ENCODE measurements at places on chromosomes 1 and 21. TPM values are rescaled to one million over a fixed set of nuclear protein-coding genes. Genes with fewer than 3 reads are reported as not detected.

Gene OR2T5
- not detected for polyA plus RNA-seq

Gene CELA3B
- polyA plus RNA-seq = 0.21 TPM

Gene KLHDC7A
- 4.0 TPM for polyA plus RNA-seq

Gene MAGI3
- polyA plus RNA-seq = 27.0 TPM

Gene CHRM3
- polyA plus RNA-seq = 9.5 TPM

Gene KIF26B
- polyA plus RNA-seq = 3.9 TPM

Gene PPFIA4
- 4.1 TPM for polyA plus RNA-seq

Gene ZBTB8OS
- 39.5 TPM for polyA plus RNA-seq

Gene OR4F29
- polyA plus RNA-seq = 0.07 TPM

Gene SLC44A5
- polyA plus RNA-seq = 3.7 TPM

Gene SPRR2E
- polyA plus RNA-seq = not detected

Gene NBPF11
- 19.3 TPM for polyA plus RNA-seq

GRCh38 chr1:1120096-1120495, 4.2 kb upstream of the C1orf159 start:
- no peak for DNase-seq

GRCh38 chr1:82994616-82995263, 1004.2 kb downstream of the TTLL7 start:
- DNase-seq = no peak

DNA sequence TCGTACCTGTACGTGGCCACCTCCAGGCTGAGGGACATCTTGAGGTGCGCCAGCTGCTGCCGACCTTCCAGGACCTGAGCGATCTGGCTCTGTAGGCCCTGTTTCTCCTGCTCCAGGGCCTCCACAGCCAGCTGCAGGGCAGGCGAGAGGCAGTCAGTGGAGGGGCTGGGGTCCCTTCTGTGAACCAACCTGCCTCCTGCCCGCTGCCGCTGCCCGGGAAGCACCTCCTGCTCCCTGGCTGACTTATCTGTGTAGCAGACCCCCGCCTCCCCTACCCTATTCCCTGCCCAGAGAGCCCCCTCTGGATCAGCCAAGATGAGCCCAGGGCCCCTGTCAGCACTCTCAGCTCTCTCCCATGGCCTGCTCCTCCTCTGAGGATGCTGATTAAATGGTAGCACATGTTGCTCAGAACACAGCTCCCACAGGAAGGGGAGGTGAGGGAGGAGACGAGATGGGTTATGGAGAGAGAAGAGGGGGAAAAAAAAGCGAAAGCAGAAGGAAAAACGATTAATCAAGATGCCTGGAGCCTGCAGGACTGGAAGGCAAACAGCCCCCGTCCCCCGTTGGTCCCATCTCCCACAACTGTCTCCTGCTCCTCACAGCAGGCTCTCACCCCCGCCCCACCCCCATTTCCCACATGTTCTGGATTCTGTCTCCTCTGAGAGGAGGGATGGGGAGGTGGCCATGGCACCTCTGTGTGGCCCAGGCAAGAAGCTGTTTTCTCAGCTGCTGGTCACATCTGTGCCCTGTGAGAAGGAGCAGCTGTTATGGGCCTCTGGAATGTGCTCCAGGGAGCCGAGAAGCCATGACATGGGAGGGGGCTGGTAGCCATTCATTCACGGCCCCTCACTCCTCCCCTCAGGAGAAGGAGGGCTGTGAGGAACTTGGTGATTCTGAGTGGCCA, 1.7 kb downstream of the NES start:
- no peak for DNase-seq

DNA sequence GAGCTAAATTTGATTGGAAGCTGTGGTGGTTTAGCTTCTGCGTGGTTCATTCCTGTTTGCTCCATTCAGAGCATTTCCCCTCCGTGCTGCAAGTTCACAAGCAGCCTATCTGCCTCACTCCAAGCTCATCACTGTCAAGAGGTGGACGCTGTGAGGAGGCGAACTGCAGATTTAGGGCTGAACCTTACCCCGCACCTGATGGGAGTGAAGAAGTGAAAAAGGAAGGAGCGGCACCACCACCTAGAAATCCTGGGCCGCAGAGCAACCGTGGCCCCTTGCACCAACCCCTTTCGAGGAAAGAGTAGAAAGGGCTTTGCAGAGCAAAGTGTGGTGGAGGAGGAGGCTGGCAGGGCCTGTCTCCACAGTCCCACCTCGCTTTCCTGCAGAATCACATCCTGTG, 117.4 kb downstream of the IER5 start:
- no peak for DNase-seq

- peak; percentile 75 for DNase-seq
Measured at GRCh38 chr1:93042187-93043056, 36.7 kb upstream of the MTF2 start.

- DNase-seq = no peak
Measured at GRCh38 chr21:36699546-36700294, 805 bp downstream of the SIM2 start.

- no peak for DNase-seq
Measured at GRCh38 chr21:16932314-16932713, 580.5 kb upstream of the CXADR start.

GRCh38 chr1:204878621-204879234, 8.1 kb downstream of the NFASC start:
- no peak for DNase-seq

GRCh38 chr1:8742022-8742924, 75.2 kb downstream of the RERE start:
- no peak for DNase-seq

DNA sequence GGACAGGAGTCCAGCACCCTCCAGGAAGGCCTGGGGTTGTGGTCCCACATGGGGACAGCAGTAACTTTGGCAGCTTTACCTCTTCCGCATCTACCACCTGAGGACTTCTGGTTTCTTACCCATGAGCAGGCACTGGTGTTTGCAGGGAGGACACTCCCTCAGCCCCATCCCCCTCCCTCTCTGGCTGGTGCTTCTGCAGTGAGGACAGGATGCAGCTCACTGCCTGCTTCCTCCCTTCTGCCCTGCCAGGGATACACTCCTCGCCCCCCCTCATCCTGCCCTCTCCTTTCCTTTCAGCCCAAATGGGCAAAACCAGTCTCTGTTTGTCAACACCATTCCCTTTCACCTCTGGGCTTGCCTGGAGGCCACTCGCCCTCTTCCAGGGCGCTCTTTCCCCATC, 62.4 kb downstream of the KIRREL1 start:
- no peak for DNase-seq

- no peak for DNase-seq
Measured at GRCh38 chr21:36825658-36826057, 126.7 kb downstream of the SIM2 start.

GRCh38 chr1:233064988-233065387, 114.6 kb downstream of the NTPCR start:
- no peak for DNase-seq

- DNase-seq = no peak
Measured at GRCh38 chr1:36866169-36866814, 168.0 kb downstream of the GRIK3 start.

GRCh38 chr1:228807904-228808605, 72.8 kb downstream of the RHOU start:
- peak; percentile 48 for DNase-seq

GRCh38 chr1:53482441-53483153, 23.4 kb downstream of the DMRTB1 start:
- DNase-seq = no peak

GRCh38 chr1:41239988-41240610, 2.0 kb downstream of the SCMH1 start:
- peak; percentile 45 for DNase-seq

DNA sequence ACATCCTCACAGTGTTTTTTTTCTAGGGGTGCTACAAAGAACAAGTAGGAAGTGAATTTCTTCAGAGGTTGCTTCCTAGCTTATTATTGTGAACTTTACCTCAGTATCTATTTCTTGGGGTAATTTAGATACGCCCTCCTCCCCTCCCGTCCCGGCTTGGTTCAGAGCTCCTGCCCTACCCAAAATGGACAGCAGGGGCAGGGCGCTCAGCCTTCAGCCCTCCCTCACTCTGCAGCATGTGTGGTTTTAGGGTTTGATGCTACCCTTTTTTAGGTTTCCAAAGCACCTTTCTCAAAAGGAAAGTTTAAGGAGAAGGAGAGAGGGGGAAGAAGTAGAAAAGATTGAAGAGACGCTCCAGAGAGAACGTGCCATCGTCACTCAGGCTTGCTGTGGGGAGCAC, 16.9 kb upstream of the POGK start:
- DNase-seq = no peak

DNA sequence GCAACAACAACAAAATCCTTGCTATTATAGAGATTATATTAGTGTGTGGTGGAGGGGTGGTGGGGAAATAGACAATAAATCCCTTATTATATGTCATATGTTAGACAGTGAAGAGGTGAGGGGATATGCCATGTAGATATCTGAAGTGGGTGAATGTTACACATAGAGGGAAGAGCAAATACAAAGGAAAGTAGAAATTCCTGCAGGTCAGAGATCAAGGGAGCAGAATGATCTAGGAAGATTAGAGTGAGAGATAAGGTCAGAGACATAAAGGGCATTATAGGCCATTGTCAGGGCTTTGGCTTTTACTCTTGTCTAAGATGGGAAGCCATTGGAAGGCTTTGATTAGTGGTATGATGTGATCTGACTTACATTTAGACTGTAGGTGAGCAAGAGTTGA, 38.5 kb downstream of the PRKAA2 start:
- DNase-seq = no peak

GRCh38 chr1:201020721-201021629, 2.5 kb downstream of the KIF21B start:
- DNase-seq = no peak

DNA sequence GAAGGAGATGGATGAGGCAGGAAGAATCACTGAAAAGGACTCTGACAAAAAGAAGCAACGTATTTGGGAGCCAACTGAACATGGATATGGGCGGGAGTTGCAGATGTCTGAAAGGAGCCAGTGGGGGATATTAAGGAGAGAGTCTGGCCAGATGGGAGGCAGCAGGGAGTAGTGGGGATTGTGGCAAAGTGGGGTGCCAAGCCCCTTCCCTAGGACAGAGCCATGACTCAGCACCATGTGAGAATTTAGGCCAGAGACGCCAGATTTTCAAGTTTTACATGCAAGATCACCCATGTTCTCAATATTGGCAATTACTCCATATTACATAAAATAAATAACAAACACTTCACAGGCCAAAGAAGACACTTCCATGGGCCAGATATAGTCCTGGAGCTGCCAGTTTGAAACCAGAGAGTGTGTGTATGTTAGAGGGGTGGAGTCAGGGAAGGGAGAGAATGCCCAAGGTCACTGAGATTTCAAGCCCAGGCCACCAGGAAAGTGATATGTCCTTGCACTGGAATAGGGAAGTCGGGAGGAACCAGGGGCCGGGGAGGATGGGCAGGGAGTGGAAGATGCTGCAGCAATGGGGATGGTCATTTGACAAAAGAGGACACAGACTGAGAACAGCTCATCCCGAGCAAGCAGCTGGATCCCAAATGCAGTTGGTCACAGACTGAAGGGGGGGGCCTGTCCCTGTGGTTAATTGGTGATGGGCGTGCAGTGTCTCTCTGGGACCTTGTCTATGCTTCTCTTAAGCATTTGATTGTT, 23.5 kb downstream of the TMEM51 start:
- no peak for DNase-seq

DNA sequence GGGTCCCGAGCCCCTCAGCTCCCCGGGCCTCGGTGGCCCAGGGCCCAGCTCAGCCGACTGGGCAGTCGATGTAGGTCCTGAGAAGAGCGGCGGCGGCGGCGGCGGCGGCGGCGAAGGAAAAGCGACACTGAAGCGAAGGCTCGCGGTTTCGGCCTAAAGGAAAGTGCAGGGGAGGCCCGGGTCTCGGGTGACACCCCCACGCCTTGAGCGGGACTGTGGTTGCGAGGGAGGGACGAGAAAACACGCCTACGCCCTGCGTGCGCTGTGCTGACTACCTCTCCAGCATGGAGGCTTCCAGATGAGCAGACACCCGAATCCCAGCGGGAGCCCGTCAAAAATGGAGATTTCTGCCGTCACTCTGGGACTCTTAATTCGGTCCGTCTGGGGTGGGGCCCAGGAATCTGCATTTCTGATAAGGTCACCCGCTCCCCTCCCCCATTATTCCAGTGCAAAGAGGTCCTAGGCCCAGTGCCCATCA, 31.2 kb downstream of the DNTTIP2 start:
- DNase-seq = no peak

- DNase-seq = no peak
Measured at GRCh38 chr1:17207540-17207939, 2.6 kb downstream of the PADI1 start.

GRCh38 chr1:167842872-167843271, 71.1 kb downstream of the ADCY10 start:
- no peak for DNase-seq

GRCh38 chr21:32956061-32956656, 69.6 kb upstream of the OLIG2 start:
- DNase-seq = no peak

DNA sequence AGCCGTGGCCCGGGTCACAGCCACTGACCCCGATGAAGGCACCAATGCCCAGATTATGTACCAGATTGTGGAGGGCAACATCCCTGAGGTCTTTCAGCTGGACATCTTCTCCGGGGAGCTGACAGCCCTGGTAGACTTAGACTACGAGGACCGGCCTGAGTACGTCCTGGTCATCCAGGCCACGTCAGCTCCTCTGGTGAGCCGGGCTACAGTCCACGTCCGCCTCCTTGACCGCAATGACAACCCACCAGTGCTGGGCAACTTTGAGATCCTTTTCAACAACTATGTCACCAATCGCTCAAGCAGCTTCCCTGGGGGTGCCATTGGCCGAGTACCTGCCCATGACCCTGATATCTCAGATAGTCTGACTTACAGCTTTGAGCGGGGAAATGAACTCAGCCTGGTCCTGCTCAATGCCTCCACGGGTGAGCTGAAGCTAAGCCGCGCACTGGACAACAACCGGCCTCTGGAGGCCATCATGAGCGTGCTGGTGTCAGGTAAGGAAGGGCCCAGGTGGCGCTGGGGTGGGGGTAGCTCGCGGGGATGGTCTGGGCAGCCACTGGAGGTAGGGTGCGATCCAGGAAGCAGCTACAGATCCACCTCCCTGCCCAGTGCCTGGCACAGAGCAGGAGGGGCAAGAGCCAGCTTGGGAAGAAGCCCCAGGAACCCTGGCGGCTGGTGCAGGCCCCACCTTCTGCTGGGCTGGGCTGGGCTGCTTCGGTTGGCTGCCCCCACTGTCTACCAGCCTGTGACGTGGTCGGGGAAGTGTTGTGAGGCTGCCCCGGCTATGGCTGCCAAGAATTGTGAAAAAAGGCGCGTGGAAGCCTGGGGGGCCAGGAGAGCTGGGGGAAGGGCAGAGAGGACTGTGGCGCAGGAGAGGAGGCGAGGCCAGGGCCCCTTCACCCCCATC, 3.8 kb downstream of the CELSR2 start:
- DNase-seq = no peak

GRCh38 chr1:180837020-180837419, 75.7 kb upstream of the KIAA1614 start:
- no peak for DNase-seq

DNA sequence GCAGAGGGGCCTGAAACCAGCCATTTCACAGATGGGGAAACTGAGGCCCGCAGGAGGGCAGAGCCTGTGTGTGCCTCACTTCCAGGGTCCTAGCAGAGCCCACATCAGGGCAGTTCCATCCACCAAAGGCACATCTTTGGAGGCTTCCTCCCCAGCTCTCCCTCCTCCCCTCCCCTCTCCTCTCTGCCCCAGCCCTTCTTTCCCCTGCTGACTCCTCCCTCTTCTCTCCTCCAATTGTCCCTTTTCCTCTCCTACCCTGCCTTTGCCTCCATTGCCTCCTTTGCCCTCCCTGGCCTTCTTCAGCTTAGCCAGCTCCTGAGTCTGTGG, 56.6 kb downstream of the TMEM53 start:
- no peak for DNase-seq

- no peak for DNase-seq
Measured at GRCh38 chr1:72662918-72663317, 380.6 kb upstream of the NEGR1 start.

- no peak for DNase-seq
Measured at GRCh38 chr21:34020005-34020847, 53.2 kb upstream of the MRPS6 start.

All from large intestine (tissue), 12 donors.